Activated CD4-positive, alpha-beta T cell treated with anti-CD3 and anti-CD28 coated beads for 4 hours (primary cell): ENCODE measurements at places on chromosomes 12 and 14.
A peak's percentile ranks its signal among the peaks of the same experiment; 100 is the strongest.

- no peak for DNase-seq
Observed at GRCh38 chr12:23767834-23768233, 181.6 kb downstream of the SOX5 start.

GRCh38 chr12:116418551-116418950 lies 140.6 kb upstream of the MAP1LC3B2 start:
- no peak for DNase-seq

DNA sequence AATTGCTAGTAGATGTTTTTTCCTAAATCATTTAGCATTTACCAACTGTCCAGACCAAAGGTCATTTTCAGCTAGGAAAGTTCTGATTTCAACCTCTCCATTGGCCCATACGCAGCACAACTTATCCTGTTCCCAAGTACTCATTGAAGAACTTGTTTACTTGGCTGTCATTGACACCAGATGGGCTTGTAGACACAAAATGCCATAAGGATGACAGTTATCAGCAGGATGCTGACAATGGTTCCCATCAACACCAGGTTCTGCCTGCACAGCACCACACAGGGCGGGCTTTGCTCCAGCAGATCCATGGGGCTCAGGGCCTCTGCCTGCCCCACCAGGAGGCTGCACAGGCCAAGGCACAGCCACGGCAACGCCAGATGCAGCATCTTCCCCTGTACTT lies 36.5 kb upstream of the TMPRSS12 start:
- DNase-seq = no peak

- DNase-seq = no peak
Observed at GRCh38 chr14:34334329-34334728, 127.7 kb downstream of the SPTSSA start.

GRCh38 chr12:76041406-76041805 lies 9.8 kb upstream of the PHLDA1 start:
- no peak for DNase-seq

DNA sequence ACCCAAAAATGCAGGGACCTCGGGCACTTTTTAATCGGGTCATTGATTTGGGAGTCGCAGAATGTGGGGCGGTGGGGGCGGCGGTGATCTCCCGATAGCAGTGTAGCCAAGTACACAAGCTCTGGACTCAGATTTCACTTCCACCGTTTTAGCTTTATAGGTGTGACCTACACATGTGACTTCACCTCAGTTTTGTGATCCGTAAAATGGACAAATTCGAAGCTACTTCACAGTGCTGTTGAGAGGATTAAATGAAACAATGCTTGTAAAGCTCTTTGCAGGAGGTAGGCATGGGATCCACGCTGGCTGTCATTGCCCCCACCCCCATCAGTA lies 478 bp downstream of the RITA1 start:
- DNase-seq = no peak

- no peak for DNase-seq
Observed at GRCh38 chr14:100056964-100057795, 8.0 kb upstream of the EVL start.

DNA sequence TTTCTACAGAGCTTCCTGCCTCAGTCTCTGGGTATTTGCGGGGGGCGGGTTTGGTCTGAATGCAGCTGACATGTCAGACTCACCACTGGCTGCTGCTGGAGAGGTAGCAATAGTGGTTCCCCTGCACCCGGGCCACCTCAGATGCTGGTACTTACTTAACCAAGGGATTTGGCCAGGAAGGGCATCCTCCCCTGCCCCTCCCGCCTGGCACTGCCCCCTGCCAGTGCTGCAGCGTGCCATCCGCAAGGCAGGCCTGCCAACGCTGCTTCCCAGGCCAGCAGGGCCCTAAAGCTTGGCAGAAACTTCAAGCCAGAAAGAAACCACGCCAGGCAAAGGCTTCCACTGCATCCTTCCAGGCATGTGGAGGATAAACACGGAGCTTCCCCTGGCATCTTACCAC lies 22.1 kb downstream of the RAB35 start:
- no peak for DNase-seq

- no peak for DNase-seq
Observed at GRCh38 chr14:44804391-44804790, 157.4 kb downstream of the KLHL28 start.

DNA sequence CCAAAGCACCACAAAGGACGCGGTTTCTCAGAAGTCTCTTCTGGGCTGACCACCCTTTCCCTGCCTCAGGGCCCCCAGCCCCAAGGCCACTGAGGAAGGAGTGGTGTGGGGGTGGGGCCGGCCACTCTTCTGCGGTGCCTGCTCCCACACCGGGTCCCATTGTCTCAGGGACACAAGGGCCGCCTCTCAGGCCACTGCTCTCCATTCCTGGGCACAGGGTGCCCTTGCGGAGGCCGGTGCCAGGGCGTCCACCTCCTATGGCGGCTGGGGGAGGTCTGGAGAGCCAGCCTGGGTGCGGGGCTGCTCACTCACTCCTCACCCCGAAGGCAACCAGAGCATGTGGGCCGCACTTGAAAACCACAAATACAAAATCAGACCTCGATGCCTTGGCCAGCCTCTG lies 44.1 kb downstream of the PRIMA1 start:
- no peak for DNase-seq

- DNase-seq = no peak
Observed at GRCh38 chr14:99602054-99602787, 1.8 kb downstream of the CCDC85C start.

DNA sequence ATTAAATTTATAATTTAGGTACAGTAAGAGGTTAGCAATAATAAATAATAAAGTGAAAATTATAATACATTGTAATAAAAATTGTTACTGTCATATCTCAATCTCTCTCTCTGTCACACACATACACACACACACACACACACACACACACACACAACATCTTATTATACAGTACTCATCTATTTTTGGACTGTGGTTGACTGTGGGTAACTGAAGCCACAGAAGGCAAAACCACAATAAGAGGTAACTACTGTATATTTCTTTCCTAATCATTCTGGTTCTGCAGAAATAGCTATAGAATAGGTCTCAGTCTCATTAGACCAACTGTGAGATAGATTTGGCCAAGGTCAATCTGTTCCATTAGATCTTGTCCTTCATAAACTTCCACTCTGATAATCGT lies 33.1 kb upstream of the PTPRO start:
- DNase-seq = no peak

GRCh38 chr14:61051051-61051450 lies 70.0 kb downstream of the SLC38A6 start:
- no peak for DNase-seq

- DNase-seq = peak; percentile 21
Observed at GRCh38 chr12:56565510-56566101, 44.0 kb downstream of the RBMS2 start.

- peak; percentile 70 for DNase-seq
Observed at GRCh38 chr12:47819896-47820630, at the start of gene HDAC7. Gene HDAC7 (minus strand): TSS chr12:47819903. CDS start chr12:47819785, 118 bp downstream.

DNA sequence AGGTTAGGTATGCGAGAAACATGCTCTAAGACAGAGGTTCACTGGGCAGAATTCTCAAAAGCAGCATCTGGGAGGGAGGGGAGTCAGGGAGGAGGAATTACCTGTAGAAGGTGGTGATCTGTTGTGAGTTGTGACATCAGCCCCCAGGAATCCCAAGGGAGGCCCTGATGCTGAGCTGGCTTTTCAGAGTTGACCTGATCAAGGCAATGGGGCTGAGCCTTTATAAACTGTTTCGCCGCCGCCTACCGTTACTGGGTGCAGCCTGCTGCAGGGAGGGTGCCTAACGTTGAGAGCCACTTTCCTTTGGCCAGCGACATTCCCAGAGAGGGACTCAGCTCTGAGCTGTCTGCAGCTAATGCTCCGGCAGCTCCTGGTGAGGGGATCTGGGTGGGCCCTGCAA lies 257.9 kb upstream of the TMEM132C start:
- DNase-seq = no peak

- DNase-seq = no peak
Observed at GRCh38 chr12:100959481-100959880, 164.9 kb downstream of the ANO4 start.

DNA sequence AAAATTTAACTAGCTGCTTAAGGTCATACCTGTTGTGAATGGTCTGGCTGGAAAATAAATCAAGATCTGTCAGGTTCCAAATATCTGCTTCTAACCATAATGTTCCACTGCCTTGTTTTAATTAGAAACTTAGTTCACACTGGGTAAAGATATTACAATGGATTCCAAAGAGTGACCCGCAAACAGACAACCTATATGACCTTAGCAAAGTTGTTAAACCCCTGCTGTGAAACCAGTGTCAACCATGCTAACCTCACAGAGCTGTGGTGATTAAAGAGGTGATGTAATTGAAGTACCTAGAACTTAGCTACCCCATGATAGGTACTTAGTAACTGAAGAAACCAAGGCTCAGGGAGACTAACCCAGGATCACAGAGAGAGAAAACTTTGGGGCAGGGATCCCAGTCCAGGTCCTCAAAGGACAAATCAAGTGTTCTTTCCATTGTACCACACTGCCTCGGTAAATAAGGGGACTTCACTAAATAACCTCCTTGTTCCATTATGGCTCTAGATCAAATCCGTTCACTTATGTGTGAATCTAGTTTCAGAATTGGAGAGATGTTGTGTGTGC lies 2.2 kb downstream of the GUCY2C start:
- no peak for DNase-seq

DNA sequence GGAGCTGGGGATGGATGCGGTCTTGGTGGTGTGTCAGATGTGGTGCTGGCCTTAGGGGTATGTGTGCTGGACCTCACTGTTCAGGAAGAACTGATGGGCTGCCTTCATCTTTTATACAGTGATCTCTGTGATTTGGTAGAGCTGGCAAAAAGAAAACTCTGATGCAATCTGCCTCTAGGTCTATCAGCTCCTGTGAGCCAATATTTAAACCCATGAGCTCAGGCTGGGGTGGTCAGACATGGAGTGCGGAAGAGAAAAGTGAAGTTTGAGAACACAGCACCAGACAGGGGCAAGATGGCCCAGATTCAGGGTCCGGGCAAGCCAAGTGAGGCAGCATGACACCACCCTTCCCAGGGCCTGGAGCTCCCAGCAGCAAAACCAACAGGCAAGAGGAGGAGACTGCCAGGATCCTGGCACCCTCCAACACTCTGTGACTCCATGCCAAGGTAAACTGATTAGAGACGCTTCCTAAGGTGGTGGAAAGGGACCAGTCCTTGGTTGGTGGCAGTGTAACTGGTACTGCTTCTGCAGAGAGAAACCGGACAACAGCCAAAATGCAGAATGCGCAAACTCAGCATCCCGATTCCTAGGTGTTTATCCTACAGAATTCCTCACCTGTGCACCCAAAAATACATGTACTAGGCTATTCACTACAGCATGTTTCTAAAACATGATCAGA lies 82.3 kb downstream of the CHGA start:
- no peak for DNase-seq

- no peak for DNase-seq
Observed at GRCh38 chr12:95201056-95201670, 16.1 kb downstream of the FGD6 start.

- no peak for DNase-seq
Observed at GRCh38 chr12:12032260-12032791, 38.4 kb upstream of the BCL2L14 start.

DNA sequence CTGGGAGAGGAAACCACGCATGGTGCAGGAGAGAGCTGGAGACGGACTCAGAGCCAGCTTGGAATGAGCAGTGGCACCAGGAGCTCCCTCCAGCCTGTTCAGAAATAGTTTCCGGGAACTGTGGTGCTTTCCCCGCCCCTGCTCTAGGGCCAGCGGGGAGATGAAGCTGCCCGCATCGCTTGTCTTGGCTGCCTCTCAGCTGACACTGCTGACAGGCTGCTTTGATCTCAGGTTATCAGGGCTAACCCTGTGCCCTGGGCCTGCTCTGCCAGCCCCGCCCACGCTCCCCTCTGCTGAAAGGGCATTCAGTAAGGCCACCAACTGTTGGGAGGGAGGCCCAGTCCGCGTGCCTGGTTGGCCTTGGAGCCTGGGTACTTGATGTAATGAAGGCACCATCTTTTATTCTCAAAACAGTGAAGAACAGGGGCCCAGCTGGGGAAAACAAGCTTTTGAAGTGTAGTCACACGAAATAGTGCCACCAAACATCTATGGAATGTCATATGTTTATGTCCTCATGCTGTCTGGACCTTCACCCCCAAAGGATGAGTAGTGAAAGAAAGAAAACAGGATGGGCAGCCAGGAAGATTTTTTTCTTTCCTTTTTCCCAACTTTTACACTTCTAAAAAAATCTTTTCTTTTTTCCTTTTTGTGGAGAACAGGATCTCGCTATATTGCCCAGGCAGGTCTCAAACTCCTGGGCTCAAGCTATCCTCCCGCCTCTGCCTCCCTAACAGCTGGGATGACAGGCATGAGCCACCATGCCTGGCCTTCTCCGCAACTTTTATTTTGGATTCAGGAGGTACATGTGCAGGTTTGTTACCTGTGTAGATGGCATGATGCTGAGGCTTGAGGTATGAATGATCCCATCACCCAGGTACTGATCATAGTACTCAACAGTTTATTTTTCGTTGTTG lies 115.9 kb upstream of the TBX3 start:
- DNase-seq = no peak

GRCh38 chr12:46109343-46110222 lies 119.2 kb upstream of the SCAF11 start:
- no peak for DNase-seq

GRCh38 chr14:27390155-27390554 lies 792.3 kb upstream of the NOVA1 start:
- no peak for DNase-seq
